ENCODE measurements at places on chromosomes 1 and 21. TPM values are rescaled to one million over a fixed set of nuclear protein-coding genes. Genes with fewer than 3 reads are reported as not detected.

- peak; percentile 51 for DNase-seq
Measured at GRCh38 chr1:57235730-57236510, 187.9 kb downstream of the DAB1 start.

- DNase-seq = no peak
Measured at GRCh38 chr1:91877574-91878208, 8.3 kb downstream of the TGFBR3 start.

DNA sequence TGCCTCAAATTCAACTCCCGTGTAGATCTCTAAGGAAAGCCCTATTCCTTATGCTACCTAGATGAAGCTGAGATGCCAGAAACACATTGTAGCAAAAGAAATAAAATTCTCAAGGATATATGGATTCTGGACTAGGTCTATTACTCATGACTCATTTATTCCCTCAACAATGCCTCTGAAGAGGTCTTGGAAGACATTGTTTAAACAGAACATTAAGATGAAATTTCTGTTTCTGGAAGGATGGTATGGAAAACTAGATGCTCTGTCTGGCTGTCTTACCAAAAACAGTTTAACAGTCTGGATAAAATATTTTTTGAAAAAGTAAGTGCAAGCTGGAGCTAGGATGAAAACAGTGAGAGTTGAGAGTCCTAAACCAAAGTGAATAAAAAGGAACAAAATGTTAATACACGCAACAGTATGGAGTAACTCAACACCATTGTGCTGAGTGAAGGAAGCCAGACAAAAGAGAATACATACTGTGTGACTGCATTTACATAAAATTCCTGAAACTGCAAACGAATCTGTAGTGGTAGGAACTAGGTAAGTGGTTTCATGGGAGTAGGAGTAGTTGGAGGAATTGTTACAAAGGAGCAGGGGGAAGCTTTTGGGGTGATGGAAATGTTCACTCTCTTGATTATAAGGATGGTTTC is 59.3 kb upstream of the GNG12 start:
- DNase-seq = no peak

DNA sequence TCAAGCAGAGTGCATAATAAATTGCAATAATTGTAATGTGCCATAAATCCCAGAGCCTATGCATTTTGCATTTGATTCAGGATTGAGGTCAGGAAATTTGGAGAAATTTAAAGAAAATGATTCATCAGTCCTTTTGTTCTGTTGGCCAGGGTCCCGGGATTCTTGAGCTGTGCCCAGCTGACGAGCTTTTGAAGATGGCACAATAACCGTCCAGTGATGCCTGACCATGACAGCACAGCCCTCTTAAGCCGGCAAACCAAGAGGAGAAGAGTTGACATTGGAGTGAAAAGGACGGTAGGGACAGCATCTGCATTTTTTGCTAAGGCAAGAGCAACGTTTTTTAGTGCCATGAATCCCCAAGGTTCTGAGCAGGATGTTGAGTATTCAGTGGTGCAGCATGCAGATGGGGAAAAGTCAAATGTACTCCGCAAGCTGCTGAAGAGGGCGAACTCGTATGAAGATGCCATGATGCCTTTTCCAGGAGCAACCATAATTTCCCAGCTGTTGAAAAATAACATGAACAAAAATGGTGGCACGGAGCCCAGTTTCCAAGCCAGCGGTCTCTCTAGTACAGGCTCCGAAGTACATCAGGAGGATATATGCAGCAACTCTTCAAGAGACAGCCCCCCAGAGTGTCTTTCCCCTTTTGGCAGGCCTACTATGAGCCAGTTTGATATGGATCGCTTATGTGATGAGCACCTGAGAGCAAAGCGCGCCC is 8.7 kb downstream of the PROX1 start:
- no peak for DNase-seq

- no peak for DNase-seq
Measured at GRCh38 chr1:112992780-112993179, 36.8 kb upstream of the SLC16A1 start.

DNA sequence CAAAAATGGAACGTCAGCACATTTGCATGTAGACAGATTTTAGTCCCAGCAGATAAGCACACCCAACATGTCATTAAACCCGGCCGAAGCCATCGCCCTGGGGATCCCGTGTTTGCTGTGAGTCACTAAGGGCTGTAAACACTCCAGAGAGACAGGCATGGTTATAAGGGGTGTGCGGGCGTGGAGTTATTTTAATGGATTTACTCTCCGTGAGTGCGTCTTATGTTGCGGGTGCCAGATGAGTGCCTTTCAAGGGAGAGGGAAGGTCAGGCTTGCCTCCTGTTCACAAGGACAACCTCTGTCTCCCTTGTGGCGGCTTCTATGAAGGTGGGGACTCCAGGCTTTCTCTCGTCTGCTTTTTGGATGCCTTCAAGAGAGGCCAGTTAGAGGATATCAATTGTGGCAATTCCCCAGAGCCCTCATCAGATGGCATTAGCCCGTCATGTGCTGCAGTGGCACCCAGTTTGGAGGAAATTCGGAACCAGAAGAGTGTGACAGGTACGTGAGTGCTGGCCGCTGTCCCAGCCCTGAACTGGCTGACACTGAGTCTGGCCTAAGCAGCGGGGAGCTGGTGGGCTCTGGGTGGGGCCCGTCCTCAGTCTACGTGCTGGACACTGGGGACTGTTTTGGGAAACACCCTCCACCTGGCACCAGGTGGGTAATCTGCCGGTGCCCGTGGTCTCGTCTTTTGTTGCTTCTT is 223.8 kb upstream of the TMEM51 start:
- no peak for DNase-seq

DNA sequence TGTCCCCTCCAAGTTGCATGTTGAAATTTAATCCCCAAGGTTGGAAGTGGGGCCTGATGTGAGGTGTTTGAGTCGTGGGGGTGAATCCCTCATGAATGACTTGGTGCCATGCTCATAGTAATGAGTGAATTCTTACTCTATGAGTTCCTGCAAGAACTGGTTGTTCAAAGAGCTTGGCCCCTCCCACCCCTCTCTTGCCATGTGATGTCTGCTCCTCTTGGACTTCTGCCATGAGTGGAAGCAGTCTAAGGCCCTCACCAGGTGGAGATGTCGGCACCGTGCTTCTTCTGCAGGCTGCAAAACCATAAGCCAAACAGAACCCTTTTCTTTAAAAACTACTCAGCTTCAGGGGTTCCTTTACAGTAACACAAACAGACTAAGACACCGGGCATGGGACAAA is 14.3 kb downstream of the G0S2 start:
- DNase-seq = no peak

DNA sequence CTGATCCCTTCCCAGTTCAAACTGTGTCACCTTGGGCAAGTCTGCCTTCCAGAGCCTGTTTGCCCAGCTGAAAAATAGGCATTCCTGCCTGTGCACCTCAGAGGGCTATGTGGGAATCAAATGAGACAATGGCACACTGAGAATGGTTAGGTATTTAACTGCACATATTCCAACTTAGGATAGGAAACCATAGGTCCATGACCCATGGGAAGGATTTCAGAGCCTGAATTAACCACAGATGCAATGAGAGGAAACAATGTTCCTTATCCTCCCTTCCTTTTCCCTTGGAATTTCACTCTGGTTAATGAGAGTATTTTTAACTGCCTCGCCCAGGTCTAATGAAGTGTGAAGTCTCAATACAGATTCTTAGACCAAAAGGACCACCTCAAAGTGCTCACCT is 12.7 kb downstream of the PAFAH2 start:
- no peak for DNase-seq

- DNase-seq = no peak
Measured at GRCh38 chr1:221881805-221882581, 140.1 kb upstream of the DUSP10 start.

DNA sequence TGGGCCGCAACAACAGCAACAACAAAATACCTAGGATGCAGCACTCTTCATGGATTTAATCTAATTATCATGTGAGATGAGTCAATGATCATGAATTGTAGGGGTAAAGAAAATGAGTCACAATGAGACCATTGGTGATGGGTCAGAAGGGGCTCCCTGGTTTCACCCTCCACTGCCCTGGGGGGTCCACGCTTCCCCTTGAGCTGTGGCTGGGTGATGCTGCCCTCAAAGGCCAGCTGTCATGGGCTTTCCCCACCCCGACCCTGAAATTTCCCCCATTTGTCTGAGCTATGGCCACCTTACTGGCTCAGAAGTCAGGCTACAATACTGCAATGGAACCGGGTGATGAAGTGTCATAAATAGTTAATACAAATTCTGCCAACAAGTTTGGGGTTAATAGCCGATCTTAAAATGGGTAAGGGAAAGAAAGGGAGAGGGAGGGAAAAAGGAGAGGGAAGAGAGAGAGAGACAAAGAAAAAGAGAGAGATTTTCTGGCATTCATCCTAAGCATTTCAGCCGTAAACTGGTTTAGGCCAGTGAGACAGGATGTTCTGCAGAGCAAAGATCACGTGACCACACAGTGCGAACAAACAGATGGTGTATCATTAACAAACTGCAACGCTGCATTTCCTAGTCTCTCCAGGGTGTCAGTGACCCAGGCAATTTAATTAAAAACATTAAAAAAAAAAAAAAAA is 143.4 kb upstream of the ERRFI1 start:
- DNase-seq = peak; percentile 82

DNA sequence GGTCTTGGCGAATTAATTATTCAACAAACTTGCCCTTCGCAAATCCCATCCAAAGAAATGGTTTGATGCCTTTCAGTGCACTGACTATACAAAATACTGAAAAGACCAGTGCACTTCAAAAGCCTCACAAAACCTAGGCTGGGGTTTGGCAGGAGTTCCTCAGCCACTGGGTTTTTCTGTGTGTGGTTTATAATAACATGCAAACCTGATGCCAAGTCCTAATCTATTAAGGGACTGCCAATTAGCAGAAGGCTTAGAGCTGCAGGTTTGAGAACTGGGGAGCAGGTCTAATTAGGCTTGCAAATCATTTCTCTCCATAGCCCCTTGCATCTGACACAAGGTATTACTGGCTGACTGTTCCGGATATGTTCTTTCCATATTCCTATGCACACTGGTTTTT is 27.7 kb downstream of the PLPP3 start:
- DNase-seq = no peak

GRCh38 chr1:85660541-85660940 is 47.7 kb downstream of the ZNHIT6 start:
- no peak for DNase-seq

DNA sequence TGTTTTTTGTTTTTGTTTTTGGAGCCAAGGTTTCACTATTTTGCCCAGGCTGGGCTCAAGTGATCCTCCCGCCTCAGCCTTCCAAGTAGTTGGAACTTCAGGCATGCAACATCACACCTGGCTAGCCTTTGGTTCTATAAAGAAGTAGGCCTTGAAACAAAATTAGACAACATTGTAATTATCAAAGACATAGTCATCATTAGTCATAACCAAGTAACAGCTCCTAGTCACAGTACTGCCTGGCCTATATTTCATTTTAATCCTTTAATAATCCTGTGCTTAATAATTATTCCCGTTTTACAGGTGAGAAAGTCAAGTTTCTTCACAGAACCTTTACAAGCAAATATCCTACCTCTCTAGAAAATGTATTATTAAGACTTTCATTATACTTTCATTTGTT is 52.3 kb upstream of the TBX15 start:
- DNase-seq = no peak

GRCh38 chr1:7298749-7299151 is 472.3 kb upstream of the VAMP3 start:
- DNase-seq = no peak

DNA sequence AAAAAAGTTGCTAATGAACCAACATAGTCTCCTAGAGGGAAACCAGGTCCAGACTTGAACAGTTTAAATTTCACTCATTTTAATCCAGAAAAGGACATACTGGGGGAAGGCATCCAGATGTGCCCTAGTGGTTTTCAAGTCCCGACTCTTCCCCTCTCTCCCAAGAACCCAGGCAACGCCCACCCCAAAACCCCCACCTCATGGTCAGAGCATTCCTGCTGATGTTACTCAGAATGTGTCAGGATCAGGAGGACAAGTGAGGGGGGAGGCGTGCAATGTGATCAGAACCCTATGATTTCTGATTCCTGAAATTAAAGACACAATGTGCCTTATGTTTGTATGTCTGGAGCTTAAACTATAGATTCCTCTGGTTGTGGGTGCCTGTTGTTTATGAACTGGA is 1.6 kb upstream of the CTSK start:
- DNase-seq = no peak

DNA sequence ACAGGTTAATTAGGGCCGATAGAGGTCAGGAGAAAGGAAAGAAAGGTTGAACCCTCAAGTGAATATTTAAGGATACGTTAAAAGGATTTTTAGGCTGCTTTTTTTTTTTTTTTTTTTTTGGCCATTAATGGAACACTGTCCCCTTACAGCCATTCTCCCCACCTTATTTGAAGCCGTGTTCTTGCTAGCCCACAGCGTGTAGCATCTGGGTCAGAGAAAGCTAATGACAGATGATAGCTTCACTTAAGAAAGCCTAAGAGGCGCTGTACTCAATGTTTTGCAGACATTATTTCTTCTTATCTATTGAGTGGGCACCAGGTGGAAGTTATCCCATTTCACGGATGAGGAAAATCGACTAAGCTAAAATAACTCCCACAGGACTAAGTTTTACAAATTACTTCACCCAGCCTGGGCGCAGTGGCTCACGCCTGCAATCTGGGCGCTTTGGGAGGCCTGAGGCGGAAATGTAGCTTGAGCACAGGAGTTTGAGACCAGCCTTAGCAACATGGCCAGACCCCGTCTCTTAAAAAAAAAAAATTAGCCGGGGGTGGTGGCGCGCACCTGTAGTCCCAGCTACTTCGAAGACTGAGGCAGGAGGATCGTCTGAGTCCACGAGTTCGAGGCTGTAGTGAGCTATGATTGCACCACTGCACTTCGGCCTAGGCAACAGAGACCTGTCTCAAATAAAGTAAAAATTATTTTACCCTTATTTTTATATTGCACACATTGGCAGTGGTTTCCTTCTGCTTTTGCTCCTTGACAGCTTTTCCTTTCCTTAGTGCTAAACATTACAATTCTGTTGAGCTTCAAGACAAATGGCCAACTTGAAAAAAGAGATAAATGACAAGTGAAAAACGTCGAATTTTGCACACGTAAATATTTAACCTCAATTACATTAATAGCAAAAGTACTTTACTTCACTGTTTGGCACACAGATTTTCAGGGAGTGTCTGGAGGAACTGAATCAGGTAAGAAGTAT is 1.1 kb upstream of the PHTF1 start:
- DNase-seq = no peak

DNA sequence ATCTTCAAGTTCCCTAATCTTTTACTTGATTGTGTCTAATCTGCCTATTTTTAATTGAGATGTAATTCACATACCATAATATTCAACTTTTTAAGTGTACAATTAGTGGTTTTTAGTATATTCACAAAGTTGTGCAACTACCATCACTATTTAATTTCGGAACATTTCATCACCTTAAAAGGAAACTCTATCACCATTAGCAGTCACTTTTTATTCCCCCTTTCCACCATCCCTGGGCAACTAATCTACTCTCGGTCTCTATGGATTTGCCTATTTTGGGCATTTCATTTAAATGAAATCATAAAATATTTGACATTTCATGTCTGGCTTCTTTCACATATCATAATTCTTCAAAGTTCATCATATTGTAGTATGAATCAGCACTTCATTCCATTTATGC is 30.6 kb upstream of the HYI start:
- DNase-seq = no peak

- DNase-seq = no peak
Measured at GRCh38 chr1:212688341-212689047, 11.1 kb downstream of the BATF3 start.

GRCh38 chr1:101233495-101233894 is 3.3 kb upstream of the S1PR1 start:
- no peak for DNase-seq

The SYT2 gene
- not detected for total RNA-seq

The CA14 gene
- total RNA-seq = 0.37 TPM

The GSTM4 gene
- total RNA-seq = 21.0 TPM

The TMPRSS15 gene
- total RNA-seq = not detected

The CHRNB2 gene
- total RNA-seq = not detected

The RYR2 gene
- 0.21 TPM for total RNA-seq

The HES3 gene
- not detected for total RNA-seq

The VPS72 gene
- total RNA-seq = 14.0 TPM

The DMBX1 gene
- total RNA-seq = not detected

The CD101 gene
- total RNA-seq = 1.9 TPM

Measured in right lobe of liver (tissue), 6 donors.